Aorta (tissue), 5 donors: ENCODE measurements at places on chromosomes 1 and 21.

- no peak overlapping the region for H3K27ac ChIP-seq
- no peaks in the 10 kb centered on the region for H3K4me1 ChIP-seq
- H3K27me3 ChIP-seq, result no peaks in the 10 kb centered on the region
- H3K36me3 ChIP-seq, result no peaks in the 10 kb centered on the region
- DNase-seq, result no peak
- no peak overlapping the region for H3K4me3 ChIP-seq
These were observed 53.0 kb downstream of the EPHB2 start for GRCh38 chr1:22763487-22764200.

DNA sequence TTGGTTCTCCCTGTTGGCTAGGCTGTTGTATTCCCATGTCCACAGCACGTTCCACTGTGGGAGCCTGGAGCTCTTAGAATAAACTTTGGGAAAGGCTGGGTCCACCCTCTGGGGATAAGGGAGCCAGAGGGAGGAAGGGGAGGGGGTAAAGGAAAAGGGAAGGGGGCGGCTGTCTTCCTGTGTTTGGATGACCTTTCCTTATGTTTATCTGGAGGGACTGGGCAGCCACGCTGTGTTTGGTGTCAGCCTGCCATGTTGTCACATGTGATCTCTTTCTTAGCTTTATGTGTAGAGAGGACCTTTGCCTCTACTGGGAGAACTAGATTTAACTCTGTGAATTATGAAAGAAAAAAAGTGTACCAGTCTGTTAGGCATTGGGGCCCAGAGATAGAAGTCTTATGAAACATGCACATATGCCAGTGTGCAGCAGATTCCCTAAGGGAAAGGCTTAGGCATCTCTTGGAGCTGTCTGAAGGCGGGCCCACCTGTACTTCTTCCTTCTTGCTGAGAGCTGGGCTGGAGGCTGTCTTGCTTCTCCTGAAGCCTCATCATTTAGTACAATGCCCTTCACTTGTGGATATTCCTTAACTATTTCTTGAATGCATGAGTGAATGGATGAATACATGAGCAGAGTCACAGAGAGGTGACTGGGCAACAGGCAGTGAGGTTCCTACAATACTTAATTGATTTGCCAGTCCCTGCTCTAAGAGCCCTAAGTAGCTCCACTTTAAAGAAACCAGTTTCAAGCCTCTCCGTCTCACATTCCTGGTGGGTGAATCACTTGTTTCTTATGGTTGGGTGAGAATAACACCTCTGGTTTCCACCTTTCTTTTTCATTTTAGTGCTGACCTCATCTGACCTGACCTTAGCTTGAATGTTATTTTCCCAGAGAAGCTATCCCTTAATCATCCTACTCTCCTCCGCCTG, 62.5 kb upstream of the ARHGAP29 start:
- no peaks in the 10 kb centered on the region for H3K36me3 ChIP-seq
- DNase-seq, result no peak
- no peaks in the 10 kb centered on the region for H3K27me3 ChIP-seq

DNA sequence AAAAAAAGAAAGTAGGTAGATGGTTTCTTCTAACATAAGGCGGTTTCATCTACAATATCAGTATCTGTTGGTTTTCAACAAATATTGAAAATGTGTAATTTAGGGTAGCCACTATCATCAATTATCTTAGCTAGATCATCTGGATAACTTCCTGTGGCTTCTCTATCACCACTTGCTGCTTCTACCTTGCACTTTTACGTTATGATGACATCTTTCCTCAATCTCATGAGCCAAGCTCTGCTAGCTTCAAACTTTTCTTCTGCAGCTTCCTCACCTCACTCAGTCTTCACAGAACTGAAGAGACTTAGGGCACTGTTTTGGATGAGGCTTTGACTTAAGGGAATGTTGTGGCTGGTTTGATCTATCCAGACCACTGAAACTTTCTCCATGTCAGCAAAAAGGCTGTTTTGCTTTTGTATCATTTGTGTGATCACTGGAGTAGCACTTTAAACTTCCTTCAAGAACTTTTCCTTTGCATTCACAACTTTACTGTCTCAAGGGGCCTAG, 144.9 kb upstream of the HP1BP3 start:
- H3K27ac ChIP-seq, result no peak overlapping the region
- no peak overlapping the region for H3K4me3 ChIP-seq
- DNase-seq, result no peak
- no peaks in the 10 kb centered on the region for H3K4me1 ChIP-seq

DNA sequence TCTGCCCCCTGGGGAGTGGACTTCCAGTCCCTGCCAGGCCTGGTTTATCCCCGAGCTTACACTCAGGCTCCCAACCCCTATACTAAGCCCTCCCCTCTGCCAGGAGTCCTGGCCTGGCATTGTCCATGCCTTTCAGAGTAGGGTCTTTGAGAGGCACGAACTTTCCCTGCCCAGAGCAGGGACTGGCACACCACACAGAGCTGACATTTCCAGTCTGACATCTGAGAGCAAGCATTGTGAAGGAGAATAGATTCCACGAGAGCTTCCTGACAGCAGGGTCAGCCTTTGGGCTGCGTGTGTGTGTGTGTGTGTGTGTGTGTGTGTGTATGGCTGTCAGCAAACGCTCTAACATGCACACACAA, 59.5 kb upstream of the LAPTM5 start:
- no peak overlapping the region for H3K27ac ChIP-seq
- no peaks in the 10 kb centered on the region for H3K4me1 ChIP-seq
- no peak for DNase-seq
- H3K27me3 ChIP-seq, result no peaks in the 10 kb centered on the region
- H3K4me3 ChIP-seq, result no peak overlapping the region

- peak overlapping the region; percentile 38 for H3K27ac ChIP-seq
- H3K36me3 ChIP-seq, result peaks cover 10% of the 10 kb centered on the region
- peak; percentile 98 for DNase-seq
- H3K4me1 ChIP-seq, result no peaks in the 10 kb centered on the region
- H3K27me3 ChIP-seq, result no peaks in the 10 kb centered on the region
These were observed 39.3 kb upstream of the HMGN1 start for GRCh38 chr21:39388038-39388810.

DNA sequence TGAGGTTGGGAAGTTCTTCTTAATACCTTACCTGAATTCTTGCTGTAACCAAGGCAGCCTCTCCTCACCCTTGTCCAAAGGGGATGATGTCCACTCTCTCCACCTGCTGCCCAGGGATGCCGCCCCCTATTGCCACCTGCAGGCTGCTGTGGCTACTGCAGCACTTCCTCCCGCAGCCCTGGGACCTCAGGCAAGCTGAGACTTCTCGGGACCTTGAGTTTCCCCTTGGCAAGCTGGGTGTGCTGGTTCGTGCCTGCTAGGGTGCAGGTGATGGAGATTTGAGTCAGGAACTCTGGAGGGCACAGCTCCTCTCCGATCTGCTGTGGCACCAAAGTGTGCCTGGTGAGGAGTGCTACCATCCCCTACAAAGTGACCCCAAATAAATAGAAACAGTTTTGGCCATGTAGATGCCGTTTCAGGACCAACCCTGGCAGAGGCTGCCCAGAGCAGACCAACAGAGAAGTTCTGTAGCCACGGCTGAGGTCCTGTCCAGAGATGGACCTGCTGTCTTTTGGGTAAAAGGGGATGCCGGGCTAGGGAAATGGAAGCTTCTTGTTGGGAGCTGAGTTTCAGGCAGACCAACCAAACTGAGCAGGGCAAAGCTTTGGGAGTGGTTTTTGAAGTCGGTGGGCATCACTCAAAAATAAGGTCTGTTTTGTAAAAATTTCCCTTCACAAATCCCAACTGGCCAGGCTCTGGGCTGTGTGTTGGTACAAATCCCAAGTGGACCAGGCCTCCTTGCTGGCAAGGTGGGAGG, 31.7 kb downstream of the RUNX3 start:
- no peak overlapping the region for H3K27ac ChIP-seq
- no peaks in the 10 kb centered on the region for H3K36me3 ChIP-seq
- H3K4me3 ChIP-seq, result no peak overlapping the region
- peak; percentile 50 for DNase-seq

GRCh38 chr1:171457412-171457811, 27.9 kb upstream of the PRRC2C start:
- no peak overlapping the region for H3K27ac ChIP-seq
- DNase-seq, result no peak
- no peaks in the 10 kb centered on the region for H3K4me1 ChIP-seq
- H3K4me3 ChIP-seq, result no peak overlapping the region
- no peaks in the 10 kb centered on the region for H3K27me3 ChIP-seq

DNA sequence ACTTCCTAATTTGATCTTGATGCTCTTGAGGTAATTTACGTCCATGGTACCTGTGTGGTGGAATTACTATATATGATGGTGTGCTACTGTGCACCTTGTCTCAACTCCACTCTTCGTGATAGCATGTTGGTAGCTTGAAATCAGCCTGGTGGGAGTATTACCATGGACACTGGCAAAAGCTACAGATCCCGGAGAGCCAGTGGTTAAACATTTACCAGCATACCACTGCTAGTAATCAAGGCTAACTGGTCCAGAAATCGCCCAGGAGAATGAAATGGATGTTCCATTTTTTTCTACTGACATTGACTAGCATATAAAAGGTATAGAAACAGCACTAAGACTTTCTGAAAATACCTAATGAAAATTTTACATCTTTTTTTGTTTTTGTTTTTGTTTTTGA, 30.6 kb downstream of the ELK4 start:
- no peak overlapping the region for H3K4me3 ChIP-seq
- H3K4me1 ChIP-seq, result no peaks in the 10 kb centered on the region
- H3K27me3 ChIP-seq, result no peaks in the 10 kb centered on the region
- DNase-seq, result no peak

GRCh38 chr1:195748969-195749368, 859.3 kb downstream of the KCNT2 start:
- DNase-seq, result no peak
- H3K36me3 ChIP-seq, result no peaks in the 10 kb centered on the region
- no peak overlapping the region for H3K27ac ChIP-seq
- no peaks in the 10 kb centered on the region for H3K27me3 ChIP-seq
- no peaks in the 10 kb centered on the region for H3K4me1 ChIP-seq
- H3K4me3 ChIP-seq, result no peak overlapping the region

- H3K4me3 ChIP-seq, result no peak overlapping the region
- H3K36me3 ChIP-seq, result no peaks in the 10 kb centered on the region
- H3K27ac ChIP-seq, result no peak overlapping the region
- no peaks in the 10 kb centered on the region for H3K27me3 ChIP-seq
- H3K4me1 ChIP-seq, result no peaks in the 10 kb centered on the region
- no peak for DNase-seq
These were observed 123.3 kb downstream of the PCNX2 start for GRCh38 chr1:233172201-233172600.

DNA sequence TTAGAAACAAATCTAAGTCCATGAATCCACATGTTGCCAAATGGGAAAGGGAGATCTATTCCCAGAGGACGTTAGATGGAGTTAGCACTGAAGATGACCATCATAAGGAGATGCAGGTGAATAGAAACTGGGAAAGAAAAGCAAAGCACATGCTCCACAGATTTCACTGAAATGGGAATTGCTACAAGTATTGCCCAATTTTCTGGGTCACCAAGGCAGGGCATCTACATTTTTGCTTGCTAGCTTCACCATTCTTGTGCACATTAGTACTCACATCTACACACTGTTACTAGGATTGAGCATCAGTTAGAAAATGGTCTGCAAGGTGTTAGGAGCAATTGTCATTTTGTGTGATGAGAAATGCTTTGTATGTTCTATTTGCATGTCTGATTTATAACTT, 99.1 kb downstream of the JAK1 start:
- DNase-seq, result no peak
- H3K4me1 ChIP-seq, result no peaks in the 10 kb centered on the region
- no peaks in the 10 kb centered on the region for H3K27me3 ChIP-seq
- no peak overlapping the region for H3K27ac ChIP-seq
- no peak overlapping the region for H3K4me3 ChIP-seq
- H3K36me3 ChIP-seq, result peaks cover 4% of the 10 kb centered on the region

- H3K27me3 ChIP-seq, result peaks cover 2% of the 10 kb centered on the region
- no peaks in the 10 kb centered on the region for H3K4me1 ChIP-seq
- no peak overlapping the region for H3K27ac ChIP-seq
These were observed 470 bp downstream of the TNR start for GRCh38 chr1:175742790-175743459.

DNA sequence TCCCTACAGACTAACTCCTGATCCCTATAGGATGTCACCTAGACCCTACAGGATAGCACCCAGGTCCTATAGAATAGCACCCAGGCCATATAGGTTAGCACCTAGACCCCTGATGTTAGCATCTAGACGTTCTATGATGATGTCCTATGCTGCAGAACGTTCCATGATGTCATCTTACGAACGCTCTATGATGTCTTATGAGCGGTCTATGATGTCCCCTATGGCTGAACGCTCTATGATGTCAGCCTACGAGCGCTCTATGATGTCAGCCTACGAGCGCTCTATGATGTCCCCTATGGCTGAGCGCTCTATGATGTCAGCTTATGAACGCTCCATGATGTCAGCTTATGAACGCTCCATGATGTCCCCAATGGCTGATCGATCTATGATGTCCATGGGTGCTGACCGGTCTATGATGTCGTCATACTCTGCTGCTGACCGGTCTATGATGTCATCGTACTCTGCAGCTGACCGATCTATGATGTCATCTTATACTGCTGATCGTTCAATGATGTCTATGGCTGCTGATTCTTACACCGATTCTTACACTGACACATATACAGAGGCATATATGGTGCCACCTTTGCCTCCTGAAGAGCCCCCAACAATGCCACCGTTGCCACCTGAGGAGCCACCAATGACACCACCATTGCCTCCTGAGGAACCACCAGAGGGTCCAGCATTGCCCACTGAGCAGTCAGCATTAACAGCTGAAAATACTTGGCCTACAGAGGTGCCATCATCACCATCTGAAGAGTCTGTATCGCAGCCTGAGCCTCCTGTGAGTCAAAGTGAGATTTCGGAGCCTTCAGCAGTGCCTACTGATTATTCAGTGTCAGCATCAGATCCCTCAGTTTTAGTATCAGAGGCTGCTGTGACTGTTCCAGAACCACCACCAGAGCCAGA, 9.5 kb downstream of the SON start:
- no peaks in the 10 kb centered on the region for H3K4me1 ChIP-seq
- H3K27me3 ChIP-seq, result no peaks in the 10 kb centered on the region
- DNase-seq, result no peak
- H3K27ac ChIP-seq, result no peak overlapping the region

GRCh38 chr1:221816899-221817298, 75.0 kb upstream of the DUSP10 start:
- no peaks in the 10 kb centered on the region for H3K4me1 ChIP-seq
- H3K36me3 ChIP-seq, result no peaks in the 10 kb centered on the region
- H3K4me3 ChIP-seq, result no peak overlapping the region
- no peak overlapping the region for H3K27ac ChIP-seq

- no peaks in the 10 kb centered on the region for H3K36me3 ChIP-seq
- H3K27ac ChIP-seq, result no peak overlapping the region
- no peak for DNase-seq
- H3K4me1 ChIP-seq, result no peaks in the 10 kb centered on the region
- no peaks in the 10 kb centered on the region for H3K27me3 ChIP-seq
- H3K4me3 ChIP-seq, result no peak overlapping the region
These were observed 1145.3 kb upstream of the B3GALT2 start for GRCh38 chr1:194331758-194332157.

- no peak for DNase-seq
- H3K27me3 ChIP-seq, result no peaks in the 10 kb centered on the region
- H3K27ac ChIP-seq, result no peak overlapping the region
- H3K4me3 ChIP-seq, result no peak overlapping the region
- H3K36me3 ChIP-seq, result no peaks in the 10 kb centered on the region
These were observed 24.9 kb upstream of the CR1L start for GRCh38 chr1:207619871-207620542.
